Pulmonary artery endothelial cell (primary cell): ENCODE measurements at places on chromosomes 3 and 15.

- no peak for DNase-seq
Observed at GRCh38 chr15:38266247-38266986, 13.8 kb downstream of the SPRED1 start.

DNA sequence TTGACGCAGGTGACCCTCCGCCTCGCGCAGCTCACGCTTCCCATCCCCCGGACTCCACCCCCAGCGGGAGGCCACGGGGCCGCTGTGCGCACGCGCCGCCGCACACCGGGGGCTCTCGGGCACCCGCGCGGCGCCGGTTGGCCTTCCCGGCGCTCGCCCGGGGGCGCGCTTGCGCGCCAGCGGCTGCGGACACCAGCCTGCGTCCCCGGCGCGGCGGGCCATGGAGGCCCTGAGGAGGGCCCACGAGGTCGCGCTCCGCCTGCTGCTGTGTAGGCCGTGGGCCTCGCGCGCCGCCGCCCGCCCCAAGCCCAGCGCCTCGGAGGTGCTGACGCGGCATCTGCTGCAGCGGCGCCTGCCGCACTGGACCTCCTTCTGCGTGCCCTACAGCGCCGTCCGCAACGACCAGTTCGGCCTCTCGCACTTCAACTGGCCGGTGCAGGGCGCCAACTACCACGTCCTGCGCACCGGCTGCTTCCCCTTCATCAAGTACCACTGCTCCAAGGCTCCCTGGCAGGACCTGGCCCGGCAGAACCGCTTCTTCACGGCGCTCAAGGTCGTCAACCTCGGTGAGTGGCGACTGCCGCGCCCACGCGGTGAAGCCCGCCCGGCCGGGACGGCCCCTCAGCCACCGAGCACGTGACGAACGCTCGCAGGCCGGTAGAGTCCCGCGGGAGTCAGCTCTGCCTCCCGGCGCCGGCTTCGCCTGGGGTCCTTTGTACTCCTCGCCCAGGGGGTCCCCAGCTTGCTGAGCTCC, at the start of gene C15orf61:
Gene C15orf61, plus strand, starts transcription at position 103 of the 754 bp plus-strand sequence. Its CDS starts 118 bp downstream, at position 221.
- peak; percentile 24 for DNase-seq

DNA sequence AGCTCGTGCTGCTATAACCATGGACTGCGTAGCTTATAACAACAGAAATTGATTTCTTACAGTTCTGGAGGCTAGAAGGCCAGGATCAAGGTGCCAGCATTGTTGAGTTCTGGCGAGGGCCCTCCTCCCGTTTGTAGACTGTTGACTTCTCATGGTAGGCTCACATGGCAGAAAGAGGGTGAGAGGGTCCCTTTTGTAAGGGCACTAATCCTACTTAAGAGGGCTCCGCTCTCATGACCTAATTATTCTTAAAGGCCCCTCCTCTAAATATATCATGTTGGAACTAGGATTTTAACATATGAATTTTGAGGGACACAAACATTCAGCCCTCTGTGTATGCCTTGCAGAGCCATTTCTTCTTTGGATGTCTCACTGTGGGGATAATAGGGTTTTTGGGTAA, 28.8 kb upstream of the PYDC2 start:
- DNase-seq = no peak

DNA sequence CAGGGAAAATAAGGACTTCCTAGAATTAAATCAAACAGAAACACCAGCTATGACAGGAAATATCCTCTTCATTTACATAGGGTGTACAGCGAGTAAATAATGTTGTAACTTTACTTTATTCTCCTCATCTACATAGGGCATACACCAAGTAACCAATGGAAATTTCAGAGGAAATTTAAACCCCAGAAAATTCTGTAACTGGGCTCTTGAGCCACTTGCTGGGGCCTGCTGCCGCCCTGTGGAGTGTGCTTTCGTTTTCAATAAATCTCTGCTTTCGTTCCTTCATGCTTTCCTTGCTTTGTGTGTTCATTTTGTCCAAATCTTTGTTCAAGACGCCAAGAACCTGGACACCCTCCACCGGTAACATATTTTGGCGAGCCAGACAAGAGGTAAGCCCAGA, 990.4 kb upstream of the CADM2 start:
- DNase-seq = no peak

DNA sequence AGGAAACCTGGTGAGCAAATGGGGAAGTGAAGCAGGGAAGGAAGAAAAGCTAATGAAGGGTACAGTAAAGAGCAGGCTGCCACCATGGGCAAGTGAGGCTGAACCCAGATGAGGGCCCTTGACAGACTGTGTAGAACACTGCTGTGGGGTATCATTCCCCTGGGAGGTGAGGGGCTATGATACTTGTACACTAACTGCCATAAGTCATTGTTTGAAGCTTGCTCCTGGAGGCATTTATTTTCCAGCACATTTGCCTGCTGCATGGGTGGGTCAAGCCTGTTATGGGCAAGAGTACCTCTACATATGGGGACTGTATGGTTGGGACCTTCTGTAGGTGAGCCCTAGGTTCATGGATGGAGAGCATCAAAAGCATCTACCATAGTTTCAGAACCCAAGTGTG, 57.4 kb downstream of the POMGNT2 start:
- no peak for DNase-seq

DNA sequence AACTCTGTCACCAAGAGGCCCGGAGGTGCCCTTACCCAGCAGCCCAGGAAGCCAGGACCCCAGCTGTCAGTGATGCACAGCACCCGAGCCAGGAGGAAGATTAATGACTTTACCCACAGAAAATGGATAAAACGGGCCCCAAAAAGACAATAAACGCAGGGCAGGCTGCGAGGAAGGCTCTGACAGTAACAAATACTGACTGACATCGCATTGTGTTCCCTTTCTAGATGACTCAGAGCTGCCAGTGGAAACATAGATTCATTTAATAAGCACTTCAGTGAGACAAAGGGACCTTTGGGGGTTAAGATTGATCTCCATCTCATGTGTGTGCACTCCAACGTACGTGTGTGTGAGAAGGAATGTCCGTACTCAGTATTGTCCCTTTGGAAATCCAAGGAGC, 225.3 kb upstream of the PPP2R3A start:
- no peak for DNase-seq

DNA sequence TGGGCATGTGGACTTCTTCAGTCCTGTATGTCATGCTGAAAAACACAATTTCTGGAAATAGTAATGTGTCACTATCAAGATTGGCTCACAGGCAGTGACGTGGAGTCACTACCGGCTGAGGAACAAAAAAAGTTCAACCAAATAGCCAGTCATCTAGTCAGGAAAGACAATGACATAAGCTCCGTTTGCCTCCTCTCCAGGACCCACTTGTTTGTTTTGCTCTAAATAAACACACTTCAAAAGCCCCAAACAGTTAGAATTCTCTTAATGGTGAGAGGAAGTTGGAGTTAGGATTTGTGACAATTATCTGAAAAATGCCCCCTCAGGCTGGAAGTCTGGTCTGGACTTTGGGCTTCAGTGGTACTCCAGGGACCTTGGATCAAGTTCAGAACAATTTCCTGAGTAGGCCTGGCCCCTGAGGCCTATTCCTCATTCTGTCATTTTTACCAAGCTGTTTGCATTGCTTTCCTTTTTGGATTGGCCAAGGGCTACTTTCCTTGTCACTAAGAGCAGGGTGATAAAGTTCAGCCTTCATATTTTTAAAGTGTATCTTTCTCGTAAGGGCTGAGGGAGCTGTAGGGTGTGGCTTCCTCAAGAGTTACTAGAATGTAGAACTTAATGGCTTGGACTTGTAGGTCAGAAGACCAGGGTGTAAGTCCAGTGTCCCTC, 98.9 kb downstream of the EOMES start:
- peak; percentile 56 for DNase-seq

DNA sequence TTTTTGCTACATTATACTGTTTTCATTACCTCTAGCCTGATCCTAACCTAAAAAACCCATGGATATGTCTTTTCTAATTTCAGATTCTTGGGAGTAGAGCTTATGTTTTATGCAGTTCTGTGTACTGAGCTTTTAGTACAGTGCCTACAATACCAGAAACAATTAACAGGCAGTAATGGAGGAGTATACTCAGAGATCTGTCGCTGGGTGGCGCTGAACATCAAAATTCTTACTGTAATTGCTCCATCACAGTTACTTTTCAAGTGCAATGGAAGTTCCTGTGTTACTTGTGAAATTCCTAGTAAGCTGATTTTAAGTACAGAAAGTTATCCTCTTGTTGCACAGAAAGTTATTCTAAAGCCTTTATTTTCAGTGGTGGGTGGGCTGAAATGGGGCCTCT, 66.9 kb downstream of the RNF13 start:
- DNase-seq = peak; percentile 11

- DNase-seq = no peak
Observed at GRCh38 chr15:48025118-48025517, 95.7 kb upstream of the SLC24A5 start.

DNA sequence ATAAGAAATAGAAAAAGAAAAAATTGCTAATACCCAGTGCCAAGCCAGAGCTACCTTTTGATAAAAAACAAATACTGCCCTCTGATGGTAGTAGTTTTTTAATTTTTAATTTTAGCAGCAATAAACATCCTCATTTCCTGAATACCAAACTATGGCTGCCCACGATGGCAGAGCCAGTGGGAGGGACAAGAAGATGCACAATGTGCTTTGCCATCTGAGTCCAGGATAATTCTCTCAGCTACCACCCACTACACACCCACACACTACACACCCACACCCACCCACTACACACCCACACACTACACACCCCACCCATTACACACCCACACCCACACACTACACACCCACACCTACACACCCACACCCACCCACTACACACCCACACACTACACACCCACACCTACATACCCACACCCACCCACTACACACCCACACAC, 17.8 kb downstream of the CEP19 start:
- no peak for DNase-seq

- no peak for DNase-seq
Observed at GRCh38 chr3:3015185-3016089, 94.7 kb downstream of the IL5RA start.

GRCh38 chr15:58490888-58491473, 59.2 kb downstream of the LIPC start:
- DNase-seq = no peak

DNA sequence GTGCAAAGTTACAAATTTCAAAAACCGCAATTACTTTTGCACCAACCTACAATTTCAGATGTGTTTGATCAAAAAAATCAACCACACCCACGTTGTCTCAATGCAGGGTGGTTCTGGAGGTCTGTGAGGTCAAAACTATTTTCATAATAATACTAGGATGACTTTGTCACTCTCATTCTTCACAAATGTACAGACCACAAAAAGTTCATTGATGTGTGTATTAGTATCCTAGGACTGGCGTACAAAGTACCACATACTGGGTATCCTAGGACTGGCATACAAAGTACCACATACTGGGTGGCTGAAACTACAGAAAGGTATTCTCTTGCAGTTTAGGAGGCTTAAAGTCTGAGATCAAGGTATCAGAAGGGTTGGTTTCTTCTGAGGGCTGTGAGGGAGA, 13.0 kb downstream of the SUCLG2 start:
- no peak for DNase-seq

DNA sequence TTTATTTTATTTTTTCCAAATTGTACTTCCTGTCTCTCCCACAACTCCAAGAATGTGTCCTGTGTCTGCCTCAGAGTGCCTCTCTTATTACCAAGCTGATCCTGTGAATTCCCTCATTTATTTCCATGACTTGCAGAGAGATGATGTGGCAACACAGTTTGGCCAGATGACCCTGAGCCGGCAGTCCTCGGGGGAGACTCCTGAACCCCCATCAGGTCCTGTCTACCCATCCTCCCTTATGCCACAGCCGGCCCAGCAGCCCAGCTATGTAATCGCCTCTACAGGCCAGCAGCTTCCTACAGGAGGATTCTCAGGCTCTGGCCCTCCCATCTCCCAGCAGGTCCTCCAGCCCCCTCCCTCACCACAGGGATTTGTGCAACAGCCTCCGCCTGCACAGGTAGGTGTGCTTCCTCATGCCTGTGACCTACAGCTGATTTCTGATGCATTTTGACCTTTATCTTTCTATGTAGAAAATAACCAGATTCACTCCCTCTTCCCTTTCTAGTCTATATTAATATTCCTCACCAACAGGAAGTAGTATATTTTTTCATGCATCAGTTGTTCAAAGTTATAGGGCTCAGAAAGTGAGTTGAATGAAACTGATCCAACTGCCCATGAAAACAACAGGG, 100.0 kb downstream of the ARPP21 start:
- DNase-seq = no peak

DNA sequence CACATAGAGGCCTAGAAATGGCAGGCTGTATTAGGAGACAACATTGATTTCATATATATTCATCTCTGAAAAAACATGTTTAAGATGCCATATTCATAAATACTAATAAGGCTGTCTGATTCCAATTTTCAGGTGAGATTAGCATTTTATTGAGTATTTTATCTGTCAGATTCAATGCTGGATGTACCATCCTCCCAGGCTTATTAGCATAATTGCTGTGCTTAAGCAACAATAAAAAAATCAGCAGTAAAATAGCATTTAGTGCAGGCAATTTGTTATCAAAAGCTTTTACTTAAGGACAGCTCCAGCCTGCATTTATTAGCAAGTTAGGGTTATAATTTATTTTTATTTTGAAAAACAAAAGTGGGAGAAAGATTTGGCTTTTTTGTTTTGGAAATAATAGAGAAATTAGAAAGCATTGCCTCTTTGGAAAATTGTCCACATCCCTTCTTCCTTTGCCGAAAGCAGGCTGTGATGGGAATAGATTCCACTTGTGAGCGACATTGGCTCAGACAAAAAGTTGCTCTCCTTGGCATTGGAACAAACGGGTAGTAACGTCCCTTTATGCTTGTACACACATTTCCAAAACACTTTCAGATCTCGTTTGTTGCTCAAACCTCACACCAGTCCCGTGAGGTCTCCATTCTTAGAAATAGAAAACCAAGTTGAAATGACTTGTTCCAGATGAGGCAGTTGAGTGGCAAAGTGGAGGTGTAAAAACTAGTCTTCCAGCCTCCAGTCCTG, 134.0 kb downstream of the LPP start:
- no peak for DNase-seq

- DNase-seq = no peak
Observed at GRCh38 chr15:94353488-94353820, 122.1 kb downstream of the MCTP2 start.

- DNase-seq = no peak
Observed at GRCh38 chr15:71691458-71692417, 118.6 kb upstream of the NR2E3 start.

GRCh38 chr3:143643905-143644304, 204.4 kb downstream of the SLC9A9 start:
- DNase-seq = no peak

DNA sequence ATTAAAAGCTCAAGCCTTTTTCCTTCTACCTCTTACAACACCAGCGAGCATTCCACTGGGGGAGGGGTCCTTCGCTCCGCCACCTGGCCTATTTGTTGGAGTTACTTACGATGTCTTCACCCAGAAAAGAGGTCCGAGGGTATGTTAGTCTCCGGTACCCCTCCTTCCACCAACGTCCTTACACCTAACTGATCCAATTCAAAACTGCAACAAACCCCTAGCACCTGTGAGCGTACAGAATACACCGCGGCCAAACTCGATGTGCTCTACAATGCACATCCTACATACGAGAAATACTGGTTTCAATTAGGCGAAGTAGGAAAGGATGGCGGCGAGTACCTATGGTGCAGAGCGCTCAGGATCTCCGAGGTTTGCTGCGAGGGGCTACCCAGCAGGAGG, 944 bp downstream of the SLITRK3 start:
- no peak for DNase-seq
